Thoracic aorta (tissue), 2 donors: ENCODE measurements at places on chromosomes 2 and 18.

- no peak for DNase-seq
These were observed 76.6 kb downstream of the LRRC30 start for GRCh38 chr18:7307526-7307925.

DNA sequence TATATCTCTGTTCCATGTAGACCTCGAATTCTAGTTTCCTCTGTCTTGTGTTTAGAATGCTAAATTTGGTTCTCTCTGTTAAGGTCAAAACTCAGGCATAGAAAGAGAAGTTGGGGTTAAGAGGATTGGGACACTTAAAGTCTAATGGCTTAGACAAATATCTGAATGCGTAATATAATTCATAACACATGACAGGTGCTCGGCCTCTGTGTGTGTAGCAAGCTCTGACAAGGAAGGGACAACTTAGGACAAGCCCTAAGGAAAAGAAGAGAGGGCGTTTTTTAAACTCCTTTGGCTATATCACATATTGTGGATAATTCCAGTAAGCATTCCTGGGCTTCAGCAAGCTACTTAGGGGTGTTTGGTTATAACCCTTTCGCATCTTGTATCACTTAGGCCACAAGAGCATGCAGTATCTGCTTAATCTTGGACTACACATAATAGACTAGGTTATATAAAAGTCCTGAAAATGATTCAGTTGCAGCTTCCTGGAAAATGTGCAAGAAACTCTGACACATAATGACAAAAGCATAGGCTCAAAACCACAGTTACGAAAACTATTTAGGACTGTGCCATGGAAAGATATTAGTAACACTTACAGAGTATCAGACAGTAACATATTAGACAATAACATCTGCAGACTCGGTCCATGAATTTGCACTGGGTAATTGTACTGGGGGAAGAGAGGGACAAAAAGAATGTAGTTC lies 16.1 kb upstream of the CREB1 start:
- DNase-seq: no peak

DNA sequence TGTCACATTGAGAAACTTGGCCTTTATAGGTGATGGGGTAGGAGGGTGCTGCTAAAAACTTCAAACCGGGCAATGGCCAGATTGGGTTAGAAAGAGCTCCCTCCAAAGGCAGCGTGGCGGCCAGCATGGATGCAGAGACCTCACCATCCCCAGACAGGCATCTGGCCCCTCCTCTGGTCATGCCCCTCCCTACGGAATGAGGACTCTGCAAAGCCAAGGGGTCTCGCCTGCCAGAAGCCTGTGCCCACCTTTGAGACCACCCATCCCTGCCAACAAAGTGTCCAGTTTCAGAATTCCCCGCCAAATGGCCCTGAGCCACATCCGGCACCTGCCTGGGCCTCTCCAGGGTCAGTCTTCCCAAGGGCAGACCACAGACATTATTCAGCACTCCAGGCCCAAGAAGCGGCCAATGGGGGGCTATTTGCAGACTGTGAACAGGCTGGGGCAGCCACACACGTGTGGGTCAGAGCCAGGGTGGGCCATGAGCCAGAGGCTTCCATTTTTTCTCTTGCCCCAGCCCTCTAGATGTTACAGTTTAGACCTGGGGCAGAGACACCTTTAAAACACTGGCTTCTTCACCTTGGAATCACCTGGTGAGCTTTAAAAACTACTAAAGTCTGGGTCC lies 4.2 kb upstream of the ATP6V1B1 start:
- DNase-seq: no peak

GRCh38 chr18:46319783-46320182 lies 215.6 kb downstream of the HAUS1 start:
- DNase-seq: no peak

DNA sequence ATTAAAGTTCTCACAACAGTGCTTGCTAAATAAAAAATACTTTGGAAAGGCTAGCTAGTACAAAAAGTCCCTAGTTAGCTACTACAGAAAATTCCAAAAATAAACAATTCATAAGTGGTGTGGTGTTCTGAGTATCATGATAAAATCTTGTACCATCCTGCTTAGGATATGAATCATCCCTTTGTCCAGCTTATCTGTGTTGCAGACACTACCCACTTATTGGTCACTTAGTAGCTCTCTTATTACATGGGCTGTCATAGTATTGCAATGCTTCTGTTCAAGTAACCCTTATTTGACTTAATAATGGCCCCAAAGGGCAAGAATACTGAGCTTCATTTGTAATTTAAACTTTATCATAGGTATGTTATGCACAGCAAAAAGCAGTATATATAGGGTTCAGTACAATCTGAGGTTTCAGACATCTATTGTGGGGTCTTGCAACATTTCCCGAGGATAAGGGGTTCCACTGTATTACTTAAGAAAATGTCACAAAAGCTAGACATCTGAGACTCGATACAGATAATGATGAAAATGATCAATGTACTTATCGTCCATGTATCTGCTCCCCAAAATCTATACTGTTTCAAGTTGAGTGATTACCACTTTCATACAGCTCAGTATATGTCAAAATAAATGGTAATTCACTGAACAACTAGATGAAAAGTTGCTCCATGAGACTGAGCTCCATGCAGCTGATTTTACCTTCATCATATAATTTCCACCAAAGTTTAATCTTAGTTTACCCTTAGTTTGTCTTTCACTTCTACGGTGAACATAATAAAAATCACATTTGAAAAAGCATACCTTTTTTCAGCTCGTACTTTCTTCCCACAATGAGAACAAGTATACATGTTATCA lies 93.8 kb downstream of the C2orf74 start:
- DNase-seq: no peak
